ENCODE measurements at places on chromosomes 3 and 15.

DNA sequence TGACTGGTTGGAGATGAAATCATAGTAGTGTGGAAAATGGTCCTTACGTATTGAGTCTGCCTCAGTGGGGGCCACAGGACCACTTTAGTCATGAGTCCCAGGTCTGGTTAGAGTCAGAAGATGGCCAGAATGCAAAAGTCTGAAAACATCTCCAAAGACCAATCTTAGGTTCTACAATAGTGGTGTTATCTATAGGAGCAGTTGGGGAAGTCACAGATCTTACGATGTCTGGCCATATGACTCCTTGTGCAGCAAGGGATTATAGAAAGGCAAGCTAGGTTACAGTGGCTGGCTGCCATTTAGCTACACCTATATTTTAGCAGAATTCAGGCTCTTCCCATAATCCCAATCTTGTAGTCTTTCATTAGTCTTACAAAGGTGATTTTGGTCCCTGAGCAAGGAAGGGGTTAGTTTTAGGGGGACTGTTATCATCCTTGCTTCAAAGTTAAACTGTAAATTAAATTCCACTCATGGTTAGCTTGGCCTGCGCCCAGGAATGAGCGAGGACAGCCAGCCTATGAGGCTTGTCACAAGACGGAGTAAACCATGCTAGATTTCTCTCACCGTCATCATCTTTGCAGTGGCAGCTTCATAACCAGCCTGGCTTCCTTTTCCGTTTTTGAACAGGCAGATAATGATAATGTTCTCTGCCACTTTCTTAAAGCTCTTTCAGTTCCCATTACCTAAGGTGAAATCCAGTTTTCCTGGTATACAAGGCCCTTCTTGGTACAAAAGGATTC lies 134.1 kb downstream of the VPS8 start:
- DNase-seq = no peak

DNA sequence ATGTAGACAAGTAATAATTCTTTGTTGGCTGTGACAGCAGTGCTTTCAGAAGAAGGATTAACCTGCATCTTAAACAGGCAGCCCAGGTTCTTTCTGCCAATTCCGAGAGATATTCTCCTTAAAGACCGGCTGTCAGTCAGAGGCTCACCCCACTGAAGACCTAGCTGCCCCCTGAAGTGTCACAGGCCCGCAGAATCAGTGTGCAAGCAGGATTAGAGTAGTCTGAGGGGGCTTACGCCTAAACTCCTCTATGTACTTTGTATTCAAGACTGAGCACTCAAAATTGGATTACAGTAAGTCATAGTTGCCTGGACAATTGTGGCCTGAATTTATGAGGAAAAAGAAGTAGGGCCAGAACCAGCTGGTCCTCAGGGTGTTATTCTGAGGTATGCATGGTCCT lies 342.9 kb downstream of the CLSTN2 start:
- DNase-seq = no peak

GRCh38 chr3:53016236-53016635 lies 29.6 kb downstream of the SFMBT1 start:
- no peak for DNase-seq

GRCh38 chr3:9630550-9631139 lies 18.7 kb upstream of the MTMR14 start:
- no peak for DNase-seq

- no peak for DNase-seq
These were observed 50.0 kb upstream of the SYNPR start for GRCh38 chr3:63228087-63228486.

DNA sequence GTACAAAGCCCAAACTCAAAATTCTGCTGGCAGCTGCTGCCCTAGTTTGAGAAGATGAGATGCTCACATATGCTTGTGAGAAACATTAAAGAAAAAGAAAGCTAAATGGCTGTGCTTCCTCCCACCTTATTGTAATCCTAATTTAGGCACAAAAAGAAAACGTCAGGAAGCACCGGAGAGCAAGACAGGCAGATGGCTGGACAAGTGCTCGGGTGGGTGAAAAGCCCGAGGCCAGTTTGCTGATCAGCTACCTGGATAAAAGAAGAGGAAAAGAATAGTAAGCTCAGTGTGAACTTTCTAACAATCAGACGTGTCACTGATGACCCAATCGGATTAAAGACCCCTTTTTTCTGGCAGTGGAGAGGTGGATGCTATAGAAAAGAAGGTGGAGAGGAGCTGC lies 368.0 kb upstream of the ATP10A start:
- DNase-seq = no peak

GRCh38 chr3:128322030-128323022 lies 144.4 kb downstream of the DNAJB8 start:
- peak; percentile 36 for DNase-seq

DNA sequence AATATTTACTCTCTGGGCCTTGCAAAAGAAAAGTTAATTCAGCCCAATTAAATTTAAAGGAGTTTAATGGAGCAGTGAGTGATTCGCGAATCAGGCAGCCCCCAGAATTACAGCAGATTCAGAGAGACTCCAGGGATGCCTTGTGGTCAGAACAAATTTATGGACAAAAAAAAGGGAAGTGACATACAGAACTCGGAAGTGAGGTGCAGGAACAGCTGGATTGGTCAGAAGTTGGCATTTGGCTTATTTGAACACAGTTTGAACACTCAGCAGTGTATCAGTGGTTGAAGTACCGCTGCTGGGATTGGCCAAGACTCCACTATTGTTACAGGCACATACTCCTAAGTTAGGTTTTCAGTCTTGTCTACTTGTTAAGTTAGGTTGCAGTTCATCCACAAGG lies 145.0 kb upstream of the GAP43 start:
- DNase-seq = no peak

- no peak for DNase-seq
These were observed 177.6 kb downstream of the GOLIM4 start for GRCh38 chr3:167918008-167918596.

DNA sequence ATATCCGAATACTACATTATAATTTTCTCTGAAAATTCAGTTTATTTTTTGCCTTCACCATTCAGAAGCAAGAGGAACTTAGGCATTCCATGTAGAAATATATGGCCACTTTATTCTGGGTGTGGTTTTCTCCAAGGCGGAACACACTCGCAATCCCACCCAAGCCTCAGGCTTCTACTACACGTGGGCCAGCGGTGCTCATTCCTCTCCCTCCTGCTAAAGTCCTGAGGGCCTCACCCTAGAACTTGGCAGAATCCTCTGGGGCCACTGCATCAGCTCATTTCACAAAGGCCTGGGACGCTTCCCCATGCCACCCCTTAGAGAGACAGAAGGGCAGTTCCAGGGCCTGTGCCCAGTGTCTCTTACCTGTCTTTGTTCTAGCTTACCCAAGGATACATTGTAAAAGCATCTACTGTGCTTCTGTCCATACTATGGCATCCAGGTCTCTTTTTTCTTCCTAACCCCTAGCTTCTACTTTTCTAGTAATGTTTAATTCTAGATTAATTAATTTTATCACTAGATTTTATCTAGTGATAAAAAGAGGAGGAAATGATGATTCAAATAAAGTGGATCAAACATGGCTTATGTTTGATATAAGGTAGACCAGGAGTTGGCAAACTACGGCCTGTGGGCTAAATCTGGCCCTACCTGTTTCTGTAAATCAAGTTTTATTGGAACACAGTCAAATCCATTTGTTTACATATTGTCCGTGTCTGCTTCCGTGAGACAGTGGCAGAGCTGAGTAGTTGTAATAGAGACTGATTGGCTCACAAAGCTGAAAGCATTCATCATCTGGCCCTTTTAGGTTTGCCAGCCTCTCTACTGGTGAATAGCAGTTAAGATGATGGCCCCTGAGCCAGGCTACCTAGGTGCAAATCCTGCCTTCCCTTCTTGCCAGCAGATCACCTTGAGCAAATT lies 29.8 kb downstream of the LARS2 start:
- DNase-seq = no peak

GRCh38 chr15:31255176-31255510 lies 71.5 kb upstream of the KLF13 start:
- no peak for DNase-seq

GRCh38 chr15:48905847-48906246 lies 27.9 kb downstream of the EID1 start:
- no peak for DNase-seq

DNA sequence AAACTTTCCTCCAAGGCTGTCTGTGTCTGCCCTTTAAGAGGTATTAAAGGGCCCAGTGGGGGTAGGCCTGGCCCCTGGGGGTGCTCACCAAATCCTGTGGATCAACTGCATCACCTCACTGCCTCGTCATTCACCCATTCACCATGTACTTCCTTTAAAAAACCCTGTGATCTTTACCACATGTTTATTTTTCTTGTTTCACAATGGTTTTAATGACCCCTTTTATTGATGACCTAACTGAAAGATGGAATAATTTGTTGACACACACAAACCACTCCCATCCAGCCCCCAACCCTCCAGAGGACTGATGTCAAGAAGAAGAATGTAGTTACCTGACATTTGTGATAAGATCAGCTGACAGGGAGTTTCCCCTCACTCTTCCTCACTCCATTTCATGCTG lies 40.8 kb downstream of the KCNAB1 start:
- peak; percentile 48 for DNase-seq

- DNase-seq = peak; percentile 72
These were observed 520.1 kb downstream of the ROBO1 start for GRCh38 chr3:79247725-79248043.

DNA sequence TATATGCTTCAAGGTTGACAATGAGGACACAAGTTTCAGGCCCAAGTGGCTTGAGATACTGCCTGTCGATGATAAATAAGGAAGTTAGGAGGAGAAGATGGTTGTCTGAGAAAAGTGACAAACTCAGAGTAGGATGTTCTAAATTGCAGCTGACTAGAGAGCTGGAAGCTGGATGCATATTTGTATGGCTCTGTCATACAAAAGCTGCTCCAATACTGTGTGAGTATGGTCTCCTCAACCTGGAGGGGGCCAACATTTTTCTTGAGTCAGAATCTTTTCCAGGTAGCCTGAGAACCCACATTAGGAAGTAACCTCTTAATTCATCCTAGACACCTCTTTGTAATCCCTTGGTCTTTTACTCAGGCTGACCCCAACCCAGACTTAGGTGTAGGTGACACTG lies 28.4 kb upstream of the TPRG1 start:
- DNase-seq = no peak

DNA sequence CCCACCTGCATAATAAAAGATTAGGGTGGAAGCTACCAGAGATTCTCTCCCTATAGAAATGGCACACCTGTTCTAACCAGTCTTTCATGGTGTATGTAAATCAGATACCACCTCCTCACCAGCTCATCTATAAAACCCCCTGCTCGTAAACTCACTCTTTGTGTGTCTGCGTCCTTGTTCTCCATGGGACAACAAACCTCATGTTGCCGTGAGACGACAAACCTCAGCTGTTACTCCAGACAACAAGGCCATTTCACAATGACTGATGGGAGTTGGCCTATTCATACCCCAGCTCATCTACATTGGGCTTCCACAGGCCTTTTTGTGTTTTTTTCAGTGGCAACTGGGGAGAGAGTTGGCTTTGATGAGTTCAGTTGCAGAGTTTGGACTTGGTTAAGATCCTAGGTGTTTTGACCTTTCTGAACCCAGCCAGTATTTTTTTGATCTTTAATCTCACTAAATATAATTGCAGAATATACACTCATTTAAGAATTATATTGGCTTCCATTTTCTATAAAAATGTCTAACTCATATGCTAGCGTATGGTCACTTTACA lies 96.6 kb upstream of the LRIG1 start:
- no peak for DNase-seq

DNA sequence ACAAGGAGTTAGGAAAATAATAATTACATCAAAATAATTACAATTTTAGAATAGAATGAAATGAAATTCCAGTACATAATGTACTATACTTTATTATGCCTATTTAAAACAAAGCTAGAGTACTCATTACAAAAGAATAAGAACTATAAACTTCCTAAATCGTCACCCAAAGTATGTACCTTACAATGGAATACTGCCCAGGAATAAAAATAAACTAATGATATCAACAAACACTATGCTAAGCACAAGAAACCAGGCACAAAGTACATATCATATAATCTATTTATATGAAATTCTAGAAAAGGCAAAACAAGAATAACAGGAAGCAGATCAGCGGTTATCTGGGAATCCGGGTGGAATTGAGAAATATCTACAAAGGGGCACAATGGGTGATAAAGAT lies 84.7 kb downstream of the MYO9A start:
- DNase-seq = no peak

DNA sequence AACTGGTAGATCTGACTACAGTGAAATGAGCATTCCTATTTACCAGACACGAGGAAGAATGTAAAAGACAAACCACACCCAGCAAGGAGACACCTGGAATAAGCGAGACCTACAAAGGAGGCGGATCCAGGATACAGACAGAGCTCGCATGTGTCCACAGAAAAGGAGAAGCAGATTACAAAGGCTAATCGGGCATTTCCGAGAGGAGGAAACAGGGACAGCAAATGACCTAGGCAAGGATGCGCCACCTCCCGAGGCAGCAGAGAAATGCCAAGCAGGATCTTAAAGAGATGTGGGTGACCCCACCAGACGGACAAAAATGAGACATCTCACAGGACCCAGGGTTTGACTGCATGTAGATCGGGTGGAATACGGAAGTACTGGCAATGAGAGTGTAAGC lies 63.2 kb upstream of the IQSEC1 start:
- DNase-seq = no peak

DNA sequence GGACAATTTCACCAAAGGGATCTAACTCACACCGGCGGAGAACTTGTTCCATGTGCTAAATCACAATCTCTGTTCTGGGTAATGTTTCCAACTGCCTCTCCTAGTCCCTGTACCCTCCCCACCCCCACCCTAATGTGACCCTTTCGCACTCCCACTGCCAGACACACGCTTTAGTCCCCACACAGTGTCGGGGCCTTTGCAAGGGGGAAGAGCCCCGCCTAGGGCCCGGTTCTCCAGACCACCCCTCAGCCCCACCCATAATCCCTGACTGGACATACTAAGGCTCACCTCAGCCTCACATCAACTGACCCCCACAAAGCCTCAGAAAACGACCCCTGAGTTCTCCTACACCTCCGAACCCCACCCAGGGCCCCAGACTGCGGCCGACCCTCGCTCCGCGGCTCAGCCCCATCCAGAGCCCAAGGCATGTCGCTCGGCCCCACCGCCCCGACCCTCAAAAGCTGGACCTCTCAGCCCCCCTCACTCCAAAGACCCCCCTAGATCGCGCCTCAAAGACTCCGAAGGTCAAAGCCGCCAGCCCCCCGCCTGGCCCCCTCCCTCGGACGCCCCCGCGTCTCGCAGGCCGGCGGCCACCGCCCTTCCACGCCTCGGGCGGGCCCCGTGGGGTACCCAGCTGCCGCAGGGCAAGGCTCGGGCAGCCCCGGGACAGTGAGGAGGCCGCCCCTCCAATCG lies 72.0 kb upstream of the MAP4 start:
- DNase-seq = peak; percentile 48

DNA sequence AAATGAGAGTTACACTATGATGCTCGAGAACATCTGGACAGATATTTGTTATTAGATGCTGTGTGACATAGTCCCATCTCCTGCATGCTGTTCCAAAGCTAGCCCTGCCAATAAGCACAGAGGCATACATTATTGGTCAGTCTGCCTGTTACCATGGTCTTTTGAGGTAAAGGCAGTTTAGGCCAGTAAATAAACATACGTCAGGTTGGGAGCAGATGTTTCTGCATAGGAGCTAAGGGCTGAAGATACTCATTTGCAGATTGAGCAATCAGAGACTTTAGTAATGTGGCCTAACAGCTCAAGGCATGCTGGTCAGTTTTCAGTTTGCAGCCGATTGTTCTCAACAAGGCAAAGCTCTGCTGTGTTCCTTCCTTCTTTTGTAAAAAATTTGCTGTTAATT lies 192.9 kb downstream of the ADAMTSL3 start:
- peak; percentile 15 for DNase-seq

- DNase-seq = peak; percentile 88
These were observed at the start of gene ALAS1 for GRCh38 chr3:52197842-52198625. ALAS1 (plus strand) TSS chr3:52198160; CDS start chr3:52199242, 1,082 bp downstream.
